ENCODE measurements at places on chromosomes 2 and 18.
A peak's percentile ranks its signal among the peaks of the same experiment; 100 is the strongest.

GRCh38 chr2:219252084-219252483, 959 bp upstream of the TUBA4B start:
- DNase-seq, result no peak

DNA sequence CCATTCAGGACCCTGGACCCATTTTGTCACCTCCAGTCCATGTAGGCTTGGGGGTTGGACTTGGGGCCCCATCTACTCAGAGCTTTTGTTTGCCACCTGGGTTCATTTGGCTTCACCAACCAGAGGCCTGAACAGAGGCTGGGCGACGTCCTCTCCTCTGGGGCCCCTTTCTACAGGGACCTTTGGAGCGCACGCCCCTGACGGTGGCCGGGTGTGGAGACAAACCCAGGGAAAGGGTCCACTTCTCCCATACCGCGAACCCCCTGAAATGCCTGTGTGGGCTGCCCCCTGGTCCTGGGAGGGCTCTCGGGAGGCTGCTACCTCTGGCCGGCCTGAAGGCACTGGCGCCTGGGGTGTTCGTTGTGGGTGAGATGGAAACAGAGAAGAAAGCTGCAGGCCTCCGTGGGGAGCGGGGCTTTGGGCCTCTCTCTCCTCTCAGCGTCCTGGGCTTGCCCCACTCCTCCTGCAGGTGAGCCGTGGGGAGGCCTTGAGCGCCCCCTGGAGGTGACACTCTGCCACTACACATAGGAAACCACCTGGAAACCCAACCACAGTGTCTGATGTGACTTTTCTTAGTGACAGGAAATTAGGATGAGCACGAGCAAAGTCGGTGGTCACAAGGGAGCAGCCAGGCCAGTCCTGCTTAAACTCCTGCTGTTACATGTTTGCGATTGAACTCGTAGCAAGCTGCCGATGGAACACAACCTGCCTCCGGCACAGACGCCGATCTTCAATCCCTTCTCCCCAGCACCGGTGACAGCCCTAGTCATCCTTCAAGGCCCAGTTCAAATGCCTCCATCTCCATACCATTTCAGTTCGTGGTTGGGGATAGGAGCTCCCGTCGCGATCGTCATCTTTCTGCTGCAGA, 12.0 kb upstream of the NTSR2 start:
- DNase-seq, result no peak

DNA sequence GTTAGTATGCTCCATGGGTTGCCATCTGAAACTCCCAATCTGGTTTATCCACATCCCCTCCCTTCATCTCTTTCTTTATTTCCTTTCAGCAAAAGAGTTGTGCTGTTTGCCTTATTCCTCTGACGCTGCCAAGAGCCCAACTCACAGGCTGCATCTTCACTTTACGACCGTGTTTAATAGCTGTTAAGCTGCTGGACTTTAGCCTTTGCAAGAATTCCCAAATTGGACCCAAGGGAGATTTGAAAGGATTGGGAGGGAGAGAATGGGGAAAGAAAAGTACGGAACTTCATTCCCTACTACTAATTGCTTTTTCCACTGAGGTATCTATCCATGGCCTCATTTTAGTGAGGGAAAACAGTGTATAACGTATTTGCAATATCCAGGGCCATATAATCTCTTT, 263.4 kb upstream of the MEIS1 start:
- no peak for DNase-seq

DNA sequence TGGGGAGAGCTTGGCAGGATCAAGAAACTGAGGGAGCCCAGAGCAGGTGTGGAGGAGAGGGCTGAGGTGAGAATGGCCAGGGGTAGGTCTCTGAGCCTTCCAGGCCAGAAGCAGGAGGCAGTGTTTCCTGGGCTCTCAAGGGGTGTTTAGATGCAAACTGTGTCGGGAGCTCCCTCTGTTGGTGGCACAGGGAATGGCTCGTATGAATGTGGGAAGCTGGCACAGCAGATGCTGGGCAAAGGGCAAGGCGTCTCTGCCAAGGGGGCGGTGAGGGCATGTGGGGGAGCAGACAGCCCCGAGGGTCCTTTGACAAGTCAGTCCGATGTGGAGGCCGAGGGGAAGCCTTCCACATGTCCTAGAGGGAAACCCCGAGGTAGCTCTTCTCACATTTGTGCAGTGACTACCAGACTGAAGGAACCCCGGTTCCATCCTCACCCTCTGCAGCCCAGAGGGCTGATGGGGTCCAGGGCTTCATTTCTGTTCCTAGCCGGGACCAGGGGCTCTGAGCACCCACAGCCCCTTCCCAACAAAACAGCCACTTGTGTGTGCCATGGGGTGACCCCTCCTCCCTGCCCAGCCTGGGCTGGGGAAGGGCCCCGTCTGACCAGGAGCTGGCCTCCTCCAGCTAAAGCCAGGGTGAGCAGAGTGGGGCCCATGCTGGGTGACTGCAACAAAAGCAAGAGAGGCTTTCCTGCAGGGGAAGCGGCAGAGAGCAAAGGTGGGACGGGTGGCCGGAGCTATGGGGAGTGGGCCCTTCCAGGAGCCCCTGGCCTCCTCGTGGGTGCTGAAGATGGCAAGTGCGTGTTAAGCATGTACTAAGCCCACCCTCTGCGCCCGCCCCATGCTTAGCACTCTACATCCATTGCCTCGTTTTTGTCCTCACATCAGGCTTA, 103.4 kb downstream of the SEPTIN10 start:
- DNase-seq, result peak; percentile 88

- DNase-seq, result no peak
Measured at GRCh38 chr18:26524504-26525351, 23.6 kb downstream of the KCTD1 start.

DNA sequence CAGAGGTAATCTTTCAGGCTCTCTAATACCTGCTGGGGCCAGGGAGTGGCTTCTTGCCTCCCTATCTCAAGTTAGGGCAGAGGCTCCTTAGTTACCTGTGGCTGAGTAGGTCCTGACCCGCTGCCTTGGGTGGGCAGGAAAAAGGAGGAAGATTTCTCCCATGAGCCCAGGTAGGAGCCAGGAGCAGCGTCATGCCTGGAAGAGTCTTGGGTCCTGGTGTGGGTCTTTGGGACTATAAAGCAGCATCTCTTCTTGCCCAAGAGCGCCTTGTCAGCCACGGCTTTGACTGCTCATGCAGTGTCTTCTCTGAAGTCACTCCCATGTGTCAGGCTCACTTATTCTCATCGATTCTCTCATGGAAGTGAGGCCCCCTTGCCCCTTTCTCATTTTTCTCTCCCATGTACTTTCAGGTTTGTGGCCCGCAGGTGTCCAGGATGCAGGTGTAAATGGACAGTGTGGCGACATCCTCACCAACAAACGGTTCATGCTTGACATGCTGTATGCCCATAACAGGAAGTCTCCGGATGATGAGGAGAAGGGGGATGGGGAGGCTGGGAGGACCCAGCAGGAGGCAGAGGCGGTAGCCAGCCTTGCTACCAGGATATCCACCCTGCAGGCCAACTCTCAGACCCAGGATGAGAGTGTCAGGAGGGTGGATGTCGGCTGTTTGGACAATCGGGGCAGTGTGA, 111.2 kb downstream of the TPGS2 start:
- no peak for DNase-seq

GRCh38 chr2:152434395-152435182, 99.6 kb downstream of the FMNL2 start:
- no peak for DNase-seq

All from sciatic nerve (tissue), 2 donors.